Iris pigment epithelial cell (primary cell): ENCODE measurements at places on chromosomes 12 and 14.
A peak's percentile ranks its signal among the peaks of the same experiment; 100 is the strongest.

DNA sequence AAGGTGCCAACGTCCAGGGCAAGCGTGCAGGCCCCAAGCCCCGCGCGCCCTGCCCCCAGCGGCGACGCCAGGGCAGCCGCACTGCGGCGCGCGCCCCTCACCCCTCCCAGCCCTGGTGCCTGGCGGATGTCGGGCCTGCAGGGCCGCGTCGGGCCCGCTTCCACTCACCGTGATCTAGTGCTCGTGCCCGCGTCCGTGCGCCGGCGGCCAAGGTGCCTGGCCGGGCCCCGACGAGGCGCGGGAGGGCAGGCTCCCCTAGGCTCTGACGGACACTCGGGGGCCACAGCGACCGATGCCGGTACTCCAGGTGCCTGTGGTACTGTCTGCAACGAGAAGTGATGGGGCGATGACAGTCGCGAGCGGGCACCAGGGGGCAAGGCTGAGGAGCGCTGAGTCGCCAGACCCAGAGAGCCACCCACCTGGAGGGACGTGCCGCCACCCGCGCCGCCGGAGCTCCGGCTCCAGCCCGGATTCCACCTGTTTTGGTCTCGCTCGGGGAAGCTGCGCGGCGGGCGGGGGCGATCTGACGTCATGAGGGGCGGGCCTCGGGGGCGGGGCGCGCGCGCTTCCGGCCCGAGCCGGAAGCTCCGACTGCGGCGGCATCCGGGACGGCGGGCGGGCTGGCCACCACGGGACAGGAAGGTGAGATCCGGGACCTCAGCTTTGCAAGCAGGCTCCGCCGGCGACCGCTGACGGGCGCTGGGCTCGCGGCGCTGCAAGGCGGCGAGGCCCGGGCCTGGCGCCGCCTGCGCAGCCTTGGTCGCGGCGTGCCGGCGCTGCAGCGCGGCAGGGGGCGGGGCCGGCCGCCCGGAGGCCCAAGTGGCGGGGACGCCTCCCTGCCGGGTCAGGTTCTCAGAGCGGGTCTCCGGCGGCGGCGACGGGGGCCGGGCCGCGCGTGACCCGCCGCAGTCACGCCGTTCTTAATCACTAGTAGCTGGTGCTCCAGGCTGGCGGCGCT is at the start of the genes LYSET and MOAP1:
LYSET (plus strand) TSS at position 927 of the 958 bp plus-strand sequence. CDS start 89 bp downstream, outside the sequence.
MOAP1 (minus strand) TSS at position 507 of the 958 bp plus-strand sequence. CDS start 655 bp downstream, outside the sequence.
- peak; percentile 81 for DNase-seq

DNA sequence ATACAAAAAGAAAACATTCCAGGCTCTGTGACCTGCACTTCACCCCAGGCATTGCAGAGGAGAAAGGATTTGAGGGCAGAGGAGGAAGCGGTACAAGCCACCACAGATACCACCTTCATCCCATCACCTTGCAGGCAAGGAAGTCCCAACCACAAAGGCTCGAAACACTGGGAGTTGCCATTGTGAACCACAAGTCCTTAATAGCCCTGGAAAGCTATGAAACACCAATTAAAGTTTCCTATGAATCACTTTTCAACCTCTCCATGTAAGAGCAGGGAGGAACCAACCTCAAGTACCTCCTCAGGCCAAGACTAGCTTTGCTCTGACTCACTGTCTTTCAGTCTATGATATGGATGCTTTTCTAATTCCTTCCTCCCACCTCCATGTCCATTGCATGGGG is 27.0 kb downstream of the MAP3K9 start:
- peak; percentile 83 for DNase-seq

GRCh38 chr12:76919383-76920171 is 40.8 kb upstream of the CSRP2 start:
- no peak for DNase-seq

GRCh38 chr12:113996026-113996425 is 29.9 kb upstream of the RBM19 start:
- DNase-seq: no peak

- DNase-seq: peak; percentile 54
Observed at GRCh38 chr12:49903700-49904423, at the start of gene FAIM2. TSS of gene FAIM2 (minus strand) at chr12:49903900. CDS start at chr12:49903792, 108 bp downstream.

GRCh38 chr14:62213516-62213915 is 451.3 kb downstream of the SNAPC1 start:
- DNase-seq: peak; percentile 90

GRCh38 chr12:92506891-92507290 is 195.9 kb upstream of the PLEKHG7 start:
- no peak for DNase-seq

DNA sequence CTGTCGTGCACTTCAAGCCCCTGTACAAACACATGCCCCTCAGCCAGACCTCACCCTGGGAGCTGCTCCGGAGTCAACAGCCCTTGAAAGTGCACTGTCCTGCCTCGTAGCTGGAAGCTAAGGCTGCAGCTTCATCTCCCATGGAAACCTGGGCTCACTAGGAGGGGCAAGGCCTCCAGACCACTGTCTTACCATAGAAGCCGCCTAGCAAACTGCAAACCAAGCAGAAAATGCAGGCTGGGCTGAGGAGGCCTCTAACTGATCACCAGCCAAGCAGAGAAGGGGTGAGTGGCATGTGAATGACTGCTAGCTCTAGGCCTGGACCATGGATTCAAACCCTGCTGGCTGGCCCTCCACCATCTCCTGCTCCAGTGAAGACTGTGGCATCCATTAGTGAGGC is 340.2 kb downstream of the CACNA1C start:
- DNase-seq: no peak

- DNase-seq: peak; percentile 41
Observed at GRCh38 chr12:50166799-50167048, 445 bp downstream of the CERS5 start.

DNA sequence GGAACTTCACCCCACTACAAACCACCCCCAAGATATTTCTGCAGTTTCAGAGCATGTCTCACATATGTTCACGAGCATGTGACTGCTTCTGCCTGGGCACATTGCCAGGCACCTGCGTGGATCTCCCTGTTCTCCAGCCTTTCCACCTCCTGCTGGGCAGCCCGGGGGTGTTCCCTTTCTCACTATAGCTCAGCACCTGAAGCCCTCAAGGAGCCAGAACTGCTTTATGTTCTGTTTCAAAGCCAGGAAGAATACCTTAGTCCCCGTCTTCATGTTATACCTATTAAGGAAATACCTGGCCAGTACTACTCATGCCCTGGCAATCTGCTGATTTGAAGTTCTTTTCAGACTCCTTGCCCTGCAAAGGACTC is 4.2 kb upstream of the FGF6 start:
- no peak for DNase-seq

DNA sequence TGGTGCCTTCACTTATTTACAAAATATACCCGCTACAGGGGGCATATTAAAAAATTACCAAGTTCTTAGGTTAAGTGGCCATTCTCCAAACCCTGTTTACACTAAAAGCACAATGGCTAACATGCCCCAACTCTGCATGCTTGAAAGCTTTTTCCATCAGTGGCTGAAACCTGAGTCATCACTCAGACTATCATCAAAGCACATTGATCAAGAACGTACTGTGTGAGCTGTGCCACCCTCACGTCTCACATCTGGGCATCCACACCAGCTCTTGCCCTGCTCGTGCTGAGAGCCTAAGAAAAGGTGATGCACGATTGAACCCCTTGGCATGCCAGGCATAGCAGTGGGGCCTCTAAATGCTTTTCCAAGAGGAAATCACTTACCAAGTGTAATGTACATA is 13.2 kb downstream of the AQP6 start:
- peak; percentile 40 for DNase-seq

- DNase-seq: no peak
Observed at GRCh38 chr14:56422221-56422620, 157.4 kb upstream of the TMEM260 start.

DNA sequence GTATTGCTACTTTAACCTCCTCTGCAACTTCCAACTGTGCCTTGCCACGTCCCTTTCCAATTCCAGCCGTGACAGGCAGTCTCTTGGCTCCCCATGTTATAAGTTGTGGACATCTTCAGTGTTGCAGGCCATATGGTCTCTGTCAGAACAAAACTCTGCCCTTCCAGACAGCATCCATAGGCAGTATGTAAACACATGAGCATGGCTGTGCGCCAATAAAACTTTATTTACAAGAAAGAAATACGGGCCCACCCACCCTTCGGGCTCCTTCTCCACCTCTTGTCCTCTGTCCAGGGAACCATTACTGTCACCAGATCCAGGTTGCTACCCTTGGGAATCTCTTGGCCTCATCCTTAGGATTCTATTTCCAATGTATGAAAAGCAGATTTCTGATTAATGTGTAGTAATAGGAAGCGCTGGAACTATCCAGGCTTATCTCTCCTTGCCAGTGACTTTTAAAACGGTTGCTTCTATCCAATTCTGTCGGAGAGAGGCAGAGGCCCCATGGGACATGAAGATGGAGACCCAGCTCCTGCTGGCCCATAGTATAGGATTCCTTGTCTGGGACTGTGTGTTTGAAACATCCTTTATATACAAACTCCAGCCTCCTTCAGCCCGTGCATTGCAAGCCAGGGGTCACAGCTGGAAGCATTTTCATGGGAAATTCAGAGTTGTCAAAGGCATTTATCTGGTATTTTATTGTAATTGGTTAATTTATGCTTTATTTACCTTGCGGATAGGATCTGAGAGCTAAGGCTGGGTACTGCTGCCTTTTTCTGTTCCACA is 114.4 kb downstream of the ZNF664 start:
- no peak for DNase-seq

- peak; percentile 98 for DNase-seq
Observed at GRCh38 chr14:53011053-53011462, 60.2 kb upstream of the FERMT2 start.

DNA sequence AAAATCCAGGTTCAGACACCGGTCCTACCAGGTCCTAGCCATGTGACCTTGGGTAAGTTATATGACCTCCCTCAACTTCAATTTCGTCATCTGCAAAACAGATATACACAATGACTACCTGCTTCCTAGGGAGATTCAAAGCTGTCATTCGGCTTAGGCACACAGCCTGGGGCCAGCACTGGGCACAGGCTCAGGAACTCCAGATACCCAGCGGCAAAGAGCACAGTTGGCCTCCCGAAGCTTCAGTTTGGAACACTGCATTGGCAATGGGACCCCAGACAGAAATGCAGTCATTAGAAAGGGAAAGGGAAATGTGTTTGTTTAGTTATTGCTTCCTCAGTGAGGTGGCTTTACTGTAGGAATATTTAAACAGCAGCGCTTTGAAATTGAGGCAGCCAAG is 11.4 kb downstream of the PLEKHG6 start:
- peak; percentile 17 for DNase-seq

- no peak for DNase-seq
Observed at GRCh38 chr14:75579882-75580281, 1.5 kb downstream of the FLVCR2 start.

DNA sequence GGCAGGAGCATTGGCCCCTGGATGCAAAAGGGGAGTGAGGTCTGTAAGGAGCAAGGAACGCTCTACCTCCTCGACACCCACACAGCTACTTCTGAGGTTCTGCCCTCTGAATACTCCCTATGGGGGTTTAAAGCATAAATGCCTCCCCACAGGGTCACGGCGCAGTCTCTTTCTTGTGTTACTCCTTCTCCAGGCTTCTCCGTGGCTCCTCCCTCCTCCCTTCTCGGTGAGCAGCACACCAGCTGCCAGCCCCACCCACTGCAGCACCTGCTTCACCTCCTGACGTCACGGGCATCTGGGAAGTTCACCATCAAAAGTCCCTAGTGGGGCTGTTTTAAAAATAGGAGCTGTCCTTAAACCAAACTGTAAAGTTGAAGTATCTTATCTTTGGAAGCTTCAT is 67.3 kb downstream of the SPTB start:
- no peak for DNase-seq

GRCh38 chr12:29883525-29883924 is 99.8 kb upstream of the TMTC1 start:
- no peak for DNase-seq

GRCh38 chr12:107618106-107618505 is 67.5 kb upstream of the PWP1 start:
- DNase-seq: no peak

DNA sequence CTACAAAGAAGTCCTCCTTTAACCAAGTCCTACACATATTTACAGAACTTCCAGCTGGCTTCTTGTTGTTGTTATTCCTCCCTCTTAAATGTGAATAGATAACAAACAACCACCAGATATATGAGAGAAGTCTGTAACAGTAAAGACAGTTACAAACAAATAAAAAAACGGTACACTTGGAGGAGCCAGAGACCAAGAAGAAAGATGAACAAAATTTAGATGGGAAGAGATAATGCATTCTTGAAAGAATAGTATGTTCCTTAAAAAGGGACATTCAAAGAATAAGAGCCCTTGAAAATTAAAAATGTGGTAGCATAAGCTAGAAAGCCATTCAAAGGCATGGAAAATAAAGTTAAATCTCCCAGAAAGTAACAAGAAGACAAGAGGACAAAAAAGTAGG is 25.9 kb downstream of the SLCO1A2 start:
- DNase-seq: no peak

- DNase-seq: peak; percentile 99
Observed at GRCh38 chr14:29805415-29806123, 122.1 kb downstream of the PRKD1 start.

GRCh38 chr14:74919421-74920165 is 3.5 kb downstream of the RPS6KL1 start:
- DNase-seq: peak; percentile 30

DNA sequence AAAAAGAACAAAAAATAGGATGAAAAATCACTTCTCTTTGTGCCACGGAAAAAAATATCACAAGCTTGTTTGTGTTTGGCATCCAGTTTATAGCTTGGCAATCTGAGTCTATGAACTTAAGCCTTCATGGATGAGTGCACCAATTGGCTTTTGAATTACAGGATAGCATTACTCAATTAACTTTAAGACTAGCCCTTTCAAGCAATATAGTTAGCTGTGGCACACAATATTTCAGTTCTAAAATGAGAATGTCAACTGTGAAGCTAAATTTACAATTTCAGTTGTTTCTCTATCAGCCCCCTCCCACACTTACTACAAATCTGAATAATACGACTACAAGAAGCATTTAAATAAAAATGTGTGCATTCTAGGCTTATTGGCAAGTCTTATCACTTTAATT is 8.3 kb downstream of the RERG start:
- DNase-seq: no peak

DNA sequence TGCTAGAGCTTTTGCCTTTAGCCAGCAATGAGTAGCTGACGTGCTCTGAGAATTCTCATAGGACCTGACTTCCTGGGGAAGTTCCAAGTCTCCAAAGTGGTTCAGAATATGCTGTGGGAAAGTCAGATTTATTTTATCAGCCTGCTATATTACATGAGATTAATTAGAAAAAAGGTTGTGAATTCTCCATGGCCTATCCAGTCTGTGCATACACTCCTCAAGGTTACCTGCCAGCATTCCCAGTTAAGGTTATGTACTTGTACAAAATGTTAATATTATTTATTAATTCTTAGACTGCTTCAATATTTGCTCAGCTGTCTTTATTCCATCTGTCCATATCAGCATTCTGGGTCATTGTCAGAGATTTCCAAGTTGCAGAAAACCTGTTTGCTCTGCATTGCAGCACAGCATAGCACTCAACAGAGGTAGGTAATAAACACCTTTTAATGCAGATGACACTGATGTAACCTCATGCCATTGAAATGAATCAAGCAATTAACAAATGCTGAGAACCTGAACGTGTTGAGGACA is 2.7 kb upstream of the SEL1L start:
- no peak for DNase-seq

- DNase-seq: no peak
Observed at GRCh38 chr12:32170437-32170998, 63.9 kb downstream of the BICD1 start.

GRCh38 chr14:54348923-54349620 is 47.7 kb upstream of the CDKN3 start:
- DNase-seq: peak; percentile 32
